ENCODE measurements at places on chromosomes 7 and 10. TPM values are rescaled to one million over a fixed set of nuclear protein-coding genes. Genes with fewer than 3 reads are reported as not detected.

DNA sequence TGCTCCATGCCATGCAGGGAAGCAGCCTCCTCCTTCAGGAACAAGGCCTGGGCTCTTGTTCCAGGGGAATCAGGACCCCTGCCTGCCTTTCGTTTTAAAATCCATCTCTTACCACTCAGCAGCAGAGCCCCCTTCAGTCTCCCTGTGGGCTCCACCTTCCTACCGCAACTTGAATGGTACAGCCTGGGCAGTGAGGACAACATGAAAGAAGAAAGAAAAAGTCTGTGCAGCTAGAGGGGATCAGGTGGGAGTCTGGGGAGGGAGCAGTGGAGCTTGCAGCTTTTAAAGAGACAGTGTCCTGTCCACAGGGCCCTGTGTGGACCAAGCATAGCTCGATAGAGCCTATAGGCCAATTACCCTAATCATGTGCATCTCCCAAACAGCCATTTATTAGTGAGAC lies 3.7 kb downstream of the PLXNA4 start:
- H3K4me3 ChIP-seq: no peak overlapping the region
- peaks cover 60% of the 10 kb centered on the region for H3K27me3 ChIP-seq
- no peak for DNase-seq

Gene GTPBP4
- 39.6 TPM for total RNA-seq

DNA sequence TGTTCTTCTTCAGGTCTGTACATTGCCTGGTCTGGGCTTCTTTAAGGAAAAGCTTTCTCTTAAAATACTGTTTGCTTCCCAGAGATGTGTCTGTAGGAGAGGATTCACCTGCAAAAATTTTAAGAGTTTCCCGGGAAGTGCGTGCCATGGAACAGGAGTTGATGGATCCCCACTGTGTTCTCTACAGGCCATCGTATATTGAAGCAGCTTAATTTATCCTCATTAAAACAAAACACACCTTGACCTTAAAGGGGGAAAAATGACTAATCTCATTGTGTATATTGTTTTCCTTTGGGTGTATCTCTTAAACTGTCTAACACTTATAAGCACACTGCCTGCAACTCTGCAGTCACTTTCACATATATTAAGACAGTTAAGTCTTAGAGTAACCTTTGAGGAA lies 111.4 kb downstream of the ST7 start:
- H3K36me3 ChIP-seq: no peaks in the 10 kb centered on the region
- H3K27me3 ChIP-seq: no peaks in the 10 kb centered on the region
- H3K27ac ChIP-seq: no peak overlapping the region
- DNase-seq: no peak
- H3K4me3 ChIP-seq: no peak overlapping the region

Gene STOX1
- total RNA-seq: 1.2 TPM

DNA sequence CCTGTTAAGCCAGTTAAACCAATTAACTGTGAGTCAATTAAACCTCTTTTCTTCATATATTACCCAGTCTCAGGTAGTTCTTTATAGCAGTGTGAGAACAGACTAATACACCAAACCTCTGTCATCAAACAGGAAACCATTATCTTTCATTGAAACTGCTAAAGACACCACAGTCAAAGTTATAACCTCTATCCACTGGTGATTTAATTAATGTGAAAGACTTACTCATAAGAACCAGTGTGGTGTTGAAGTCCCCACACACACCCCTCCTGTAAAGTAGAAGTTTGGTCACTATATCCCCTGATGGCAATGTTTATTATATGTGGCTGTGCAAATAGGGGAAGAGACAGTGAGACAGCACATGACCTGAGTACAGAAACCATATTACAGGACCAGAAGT lies 228.1 kb downstream of the NEBL start:
- no peak for DNase-seq
- no peaks in the 10 kb centered on the region for H3K27me3 ChIP-seq
- H3K4me3 ChIP-seq: no peak overlapping the region
- H3K27ac ChIP-seq: no peak overlapping the region

GRCh38 chr10:13717936-13718772 lies 131.4 kb downstream of the PRPF18 start:
- H3K36me3 ChIP-seq: no peaks in the 10 kb centered on the region
- no peaks in the 10 kb centered on the region for H3K27me3 ChIP-seq
- peak overlapping the region; percentile 87 for H3K27ac ChIP-seq
- DNase-seq: peak; percentile 54
- peak overlapping the region; percentile 31 for H3K4me3 ChIP-seq
- peaks cover 56% of the 10 kb centered on the region for H3K4me1 ChIP-seq

Gene PITX3
- total RNA-seq: not detected

GRCh38 chr7:77995717-77996116 lies 197.1 kb downstream of the PHTF2 start:
- H3K36me3 ChIP-seq: no peaks in the 10 kb centered on the region
- H3K27me3 ChIP-seq: no peaks in the 10 kb centered on the region
- H3K27ac ChIP-seq: no peak overlapping the region
- no peak overlapping the region for H3K4me3 ChIP-seq
- no peak for DNase-seq

GRCh38 chr10:3928078-3928477 lies 143.1 kb upstream of the KLF6 start:
- no peaks in the 10 kb centered on the region for H3K4me1 ChIP-seq
- no peak for DNase-seq
- no peaks in the 10 kb centered on the region for H3K36me3 ChIP-seq
- H3K27ac ChIP-seq: no peak overlapping the region
- H3K27me3 ChIP-seq: no peaks in the 10 kb centered on the region
- no peak overlapping the region for H3K4me3 ChIP-seq

DNA sequence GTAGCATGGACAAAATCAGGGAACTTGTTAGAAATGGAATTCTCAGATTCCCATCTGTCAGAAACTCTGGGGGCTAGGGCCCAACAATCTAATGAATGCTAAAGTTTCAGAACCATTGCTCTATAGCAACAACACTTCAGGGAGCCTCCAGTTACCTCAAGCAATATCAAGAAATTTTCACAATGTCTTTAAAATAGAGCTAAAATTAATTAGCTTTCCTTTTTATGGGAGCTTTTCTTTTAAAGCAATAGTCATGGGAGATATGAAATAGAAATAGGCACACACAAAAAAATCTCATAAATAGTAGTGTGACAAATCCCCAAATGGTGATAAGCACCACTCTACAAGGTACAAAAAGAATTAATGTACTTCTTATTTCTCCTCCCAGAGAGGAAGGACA lies 80.9 kb downstream of the AASS start:
- no peaks in the 10 kb centered on the region for H3K36me3 ChIP-seq
- H3K27me3 ChIP-seq: no peaks in the 10 kb centered on the region
- no peak for DNase-seq
- H3K4me1 ChIP-seq: no peaks in the 10 kb centered on the region
- no peak overlapping the region for H3K4me3 ChIP-seq

- H3K4me3 ChIP-seq: no peak overlapping the region
- H3K4me1 ChIP-seq: no peaks in the 10 kb centered on the region
- DNase-seq: no peak
- H3K27me3 ChIP-seq: no peaks in the 10 kb centered on the region
- no peak overlapping the region for H3K27ac ChIP-seq
These were observed 2.6 kb downstream of the STK31 start for GRCh38 chr7:23712368-23713284.

DNA sequence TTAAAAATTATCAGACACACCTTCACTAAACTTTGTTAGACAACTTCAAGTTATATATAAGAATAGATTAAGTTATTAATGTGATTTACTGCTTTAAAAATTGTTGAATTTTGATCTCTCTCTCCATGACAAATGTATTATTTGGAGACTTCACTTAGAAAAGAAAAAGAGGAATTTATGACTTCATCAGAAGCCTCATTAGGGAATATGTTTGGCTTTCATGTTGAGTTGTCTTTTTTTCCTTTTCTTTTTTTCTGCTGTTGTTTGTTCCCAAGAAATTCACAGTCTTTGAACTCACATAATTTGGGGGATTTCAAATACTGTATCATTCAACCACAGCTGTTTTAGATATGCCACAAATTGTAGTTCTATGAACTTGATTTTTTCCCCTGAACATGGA lies 149.5 kb downstream of the PPP1R9A start:
- no peaks in the 10 kb centered on the region for H3K36me3 ChIP-seq
- H3K27ac ChIP-seq: no peak overlapping the region
- H3K4me1 ChIP-seq: no peaks in the 10 kb centered on the region
- H3K4me3 ChIP-seq: no peak overlapping the region

DNA sequence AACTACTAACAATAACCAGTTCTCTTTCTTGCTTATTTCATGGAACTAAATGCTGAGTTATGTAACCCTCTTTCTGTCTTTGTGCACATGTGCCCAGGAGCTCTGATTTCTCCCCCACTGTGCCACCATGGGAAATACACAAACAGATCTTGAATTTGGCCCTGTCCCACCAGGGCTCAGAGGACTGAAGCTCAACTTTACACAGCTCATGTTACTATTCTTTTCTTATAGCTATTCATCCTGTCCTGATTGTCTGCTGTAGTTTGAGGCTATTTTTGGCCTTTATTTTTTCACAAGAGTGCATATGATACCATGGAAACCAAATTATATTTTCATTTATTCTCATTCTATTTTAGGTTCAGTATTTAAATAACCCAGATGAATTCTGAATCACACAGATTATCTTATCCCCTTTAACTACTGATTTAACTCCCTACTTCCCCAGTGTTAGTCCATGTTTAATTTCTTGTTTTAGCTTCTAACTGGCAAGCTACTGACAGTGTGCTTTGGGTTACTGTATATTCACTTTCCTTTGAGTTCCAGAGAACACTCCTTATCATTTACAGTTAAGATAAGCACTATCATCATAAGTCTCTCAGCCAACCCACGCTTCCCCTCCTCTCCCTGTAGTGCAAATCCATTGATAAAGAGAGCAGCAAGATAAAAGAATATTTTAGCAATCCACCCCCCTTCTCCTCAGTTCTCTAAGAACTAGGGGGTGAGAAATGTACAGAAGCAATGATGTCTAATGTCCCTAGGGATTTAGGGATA lies 71.8 kb upstream of the GSDME start:
- no peak overlapping the region for H3K4me3 ChIP-seq
- no peak for DNase-seq
- H3K27me3 ChIP-seq: no peaks in the 10 kb centered on the region
- no peaks in the 10 kb centered on the region for H3K36me3 ChIP-seq

- H3K27me3 ChIP-seq: no peaks in the 10 kb centered on the region
- no peaks in the 10 kb centered on the region for H3K36me3 ChIP-seq
- no peak overlapping the region for H3K4me3 ChIP-seq
- no peak for DNase-seq
These were observed 48.4 kb upstream of the NFE2L3 start for GRCh38 chr7:26103596-26103995.

- no peak overlapping the region for H3K4me3 ChIP-seq
- DNase-seq: no peak
- no peak overlapping the region for H3K27ac ChIP-seq
- H3K4me1 ChIP-seq: no peaks in the 10 kb centered on the region
These were observed 167.5 kb upstream of the MEOX2 start for GRCh38 chr7:15853832-15854470.

- no peak overlapping the region for H3K27ac ChIP-seq
- no peaks in the 10 kb centered on the region for H3K36me3 ChIP-seq
These were observed 61.4 kb downstream of the CHCHD3 start for GRCh38 chr7:133020496-133020895.

DNA sequence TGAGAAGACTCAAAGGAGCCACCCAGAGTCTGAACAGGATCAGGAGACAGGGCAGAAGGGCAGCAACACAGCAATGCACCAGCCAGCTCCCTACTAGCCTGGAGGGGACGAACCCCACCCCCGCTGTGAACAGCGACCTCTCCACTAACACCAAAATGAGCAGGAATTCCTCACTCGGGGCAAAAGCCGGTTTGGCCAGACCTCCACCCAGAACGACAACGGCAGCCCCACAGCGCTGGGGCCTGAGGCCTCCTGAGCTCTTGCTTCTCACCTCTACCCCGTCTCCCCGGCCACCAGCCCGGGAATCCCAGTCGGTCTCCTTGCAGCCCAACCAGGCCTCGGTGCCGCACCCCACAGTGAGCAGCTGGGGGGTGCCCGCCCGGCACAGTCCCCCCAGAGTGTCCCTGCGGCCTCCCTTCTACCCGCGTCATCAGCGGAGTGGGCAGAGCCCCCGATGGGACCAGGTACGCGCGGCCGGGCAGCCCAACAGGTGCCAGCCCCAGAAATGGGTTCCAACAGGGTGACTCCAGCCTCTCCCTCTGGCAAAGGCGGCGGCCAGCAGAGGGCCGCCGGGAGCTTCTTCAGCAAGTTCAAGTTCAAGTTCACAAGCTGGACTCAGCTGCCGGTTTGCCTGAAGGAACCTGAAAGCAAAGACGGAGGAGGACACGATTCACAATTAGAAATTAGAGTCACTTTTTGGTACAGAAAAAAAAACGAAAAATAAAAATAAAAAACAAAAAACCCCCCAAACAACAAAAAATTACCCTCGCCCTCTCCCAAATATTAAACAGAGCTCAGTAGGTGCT lies 129.0 kb downstream of the MARCHF5 start:
- H3K4me3 ChIP-seq: peak overlapping the region; percentile 39
- H3K27ac ChIP-seq: no peak overlapping the region
- no peaks in the 10 kb centered on the region for H3K36me3 ChIP-seq
- peaks cover 8% of the 10 kb centered on the region for H3K4me1 ChIP-seq
- DNase-seq: peak; percentile 33

Gene CLRN3
- total RNA-seq: not detected

Gene OR6V1
- not detected for total RNA-seq

DNA sequence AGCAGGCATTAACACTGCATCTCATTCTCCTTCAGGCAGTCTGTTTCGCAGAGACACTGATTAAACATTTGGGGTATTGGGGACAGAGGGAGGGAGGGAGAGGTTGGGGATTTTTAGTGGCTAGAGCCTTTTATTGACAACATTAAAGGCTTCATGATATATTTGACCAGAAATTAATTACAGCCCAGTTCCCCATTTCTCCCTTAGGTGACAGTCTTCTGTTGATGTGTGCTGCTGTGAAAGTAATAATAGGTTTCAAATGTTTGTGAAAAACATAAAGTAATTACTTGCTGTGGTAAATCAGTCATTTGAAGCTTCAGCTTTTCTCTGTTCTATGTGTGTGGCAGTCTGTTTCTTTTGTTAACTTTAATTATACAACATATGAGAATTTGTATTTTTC lies 105.3 kb upstream of the LRGUK start:
- DNase-seq: no peak
- H3K4me1 ChIP-seq: no peaks in the 10 kb centered on the region
- H3K27me3 ChIP-seq: no peaks in the 10 kb centered on the region
- H3K4me3 ChIP-seq: no peak overlapping the region
- H3K36me3 ChIP-seq: no peaks in the 10 kb centered on the region

DNA sequence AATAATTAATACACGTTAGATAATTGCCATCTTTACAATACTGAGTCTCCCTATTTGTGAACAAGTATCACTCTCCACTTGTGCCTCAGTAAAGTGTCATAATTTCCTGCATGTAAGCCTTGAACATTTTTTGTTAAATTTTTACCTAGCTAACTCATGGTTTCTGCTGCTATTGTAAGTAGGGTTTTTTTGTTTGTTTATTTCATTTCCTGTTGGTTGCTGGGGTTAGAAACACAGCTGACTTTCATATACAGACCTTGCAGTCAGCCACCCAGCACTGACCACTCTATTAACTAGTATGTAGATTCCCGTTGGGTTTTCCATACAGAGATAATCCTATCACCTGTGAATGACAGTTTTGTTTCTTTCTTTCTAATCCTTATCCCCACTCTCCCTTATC lies 133.3 kb downstream of the MPP7 start:
- H3K4me1 ChIP-seq: no peaks in the 10 kb centered on the region
- H3K4me3 ChIP-seq: no peak overlapping the region
- H3K27ac ChIP-seq: no peak overlapping the region
- H3K27me3 ChIP-seq: no peaks in the 10 kb centered on the region
- H3K36me3 ChIP-seq: no peaks in the 10 kb centered on the region
- no peak for DNase-seq
